ENCODE measurements at places on chromosomes 13 and 19. TPM values are rescaled to one million over a fixed set of nuclear protein-coding genes. Genes with fewer than 3 reads are reported as not detected.

DNA sequence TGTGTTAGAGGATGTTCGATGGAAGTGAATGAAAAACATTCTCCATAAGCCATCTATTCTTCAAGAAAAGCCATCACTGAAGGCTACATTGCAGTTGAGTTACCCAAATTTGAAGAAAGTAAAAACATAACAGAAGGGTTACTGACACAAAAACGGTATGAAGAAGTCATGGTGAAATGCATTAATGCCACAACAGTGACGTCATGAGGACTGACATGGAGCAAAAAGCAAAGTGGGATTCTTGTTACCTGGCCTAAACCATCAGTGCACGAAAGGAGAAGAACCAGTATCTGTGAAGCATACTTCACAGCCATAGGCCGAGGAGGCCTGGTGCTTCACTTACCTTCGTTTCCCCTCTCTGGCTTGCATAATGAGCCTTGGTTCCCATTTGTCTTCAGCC is 58.7 kb downstream of the LRRC63 start:
- no peak for DNase-seq

DNA sequence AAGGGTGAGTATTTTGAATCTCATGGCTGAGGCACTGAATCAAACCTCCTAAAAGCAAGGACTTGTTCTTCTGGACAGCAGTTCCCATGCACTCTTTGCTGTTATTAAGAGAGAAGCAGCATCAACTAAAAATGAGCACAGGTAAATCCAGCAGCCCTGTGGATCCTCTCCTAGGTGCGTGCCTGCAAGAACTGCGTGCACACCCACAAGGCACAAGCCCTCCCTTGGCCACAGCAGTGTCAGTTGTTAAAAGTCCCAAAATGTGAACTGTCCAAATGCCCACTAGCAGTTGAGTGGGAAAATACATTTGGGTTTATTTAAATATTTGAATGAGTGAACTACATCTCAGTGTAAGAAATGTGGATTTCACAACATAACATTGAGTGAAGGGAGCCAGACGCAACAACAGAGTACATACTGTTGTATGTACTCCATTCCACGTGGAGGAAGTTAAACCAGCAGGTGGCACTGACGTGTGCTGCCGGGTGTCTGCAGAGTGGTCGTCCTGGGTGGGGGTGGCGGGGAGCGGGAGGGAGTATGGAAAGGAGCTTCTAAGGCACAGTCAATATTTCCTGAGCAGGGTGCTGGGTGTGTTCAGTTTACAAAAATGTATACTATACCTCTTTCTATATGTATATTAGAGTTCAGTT is 266.4 kb downstream of the NALCN start:
- DNase-seq: no peak

The RUVBL2 gene
- 32.0 TPM for total RNA-seq

GRCh38 chr19:3047496-3048189 is 14.7 kb downstream of the TLE5 start:
- peak; percentile 48 for DNase-seq

DNA sequence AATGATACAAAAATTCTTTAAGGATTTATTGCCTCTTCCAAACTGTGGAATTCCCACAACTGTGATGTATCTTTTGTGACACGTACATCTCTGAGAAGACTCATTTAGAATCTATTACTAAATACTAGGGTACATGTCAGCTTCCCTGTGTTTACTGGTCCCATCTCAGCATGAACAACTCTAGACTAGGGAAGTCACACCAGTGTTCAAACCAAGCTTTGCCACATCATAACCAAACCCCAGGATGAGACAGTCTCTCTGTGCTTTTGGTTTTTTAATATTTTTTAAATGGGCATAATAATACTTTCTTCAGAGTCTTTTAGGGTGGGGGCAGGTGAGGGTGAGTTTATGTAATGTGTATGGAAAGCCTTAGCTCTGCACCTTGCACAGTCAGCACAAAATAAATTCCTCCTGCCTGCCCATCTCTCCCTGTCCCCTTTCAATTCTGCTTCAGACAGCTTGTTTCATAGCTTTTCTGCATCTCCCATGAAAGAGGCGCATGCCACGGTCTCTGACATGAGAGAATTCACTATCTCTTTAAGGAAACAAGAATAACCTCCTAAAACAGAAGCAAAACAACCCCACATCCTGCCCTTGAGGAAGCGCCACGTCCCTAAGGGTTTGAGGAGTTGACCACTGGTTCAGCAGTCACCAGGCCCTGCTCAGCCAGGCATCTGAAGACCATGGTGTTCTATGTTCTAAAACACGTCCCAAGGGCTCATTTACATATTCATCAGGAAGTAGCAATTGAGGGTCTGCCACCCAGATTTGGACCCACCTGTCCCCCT is 174.5 kb downstream of the USP12 start:
- DNase-seq: no peak

- no peak for DNase-seq
These were observed 320.3 kb downstream of the ATP8A2 start for GRCh38 chr13:25692099-25692498.

GRCh38 chr19:43779820-43780219 is 953 bp downstream of the KCNN4 start:
- no peak for DNase-seq

GRCh38 chr19:14507704-14508542 is 10.3 kb downstream of the DNAJB1 start:
- no peak for DNase-seq
